Erythroblast (primary cell): ENCODE measurements at places on chromosomes 12 and 14.
A peak's percentile ranks its signal among the peaks of the same experiment; 100 is the strongest.

DNA sequence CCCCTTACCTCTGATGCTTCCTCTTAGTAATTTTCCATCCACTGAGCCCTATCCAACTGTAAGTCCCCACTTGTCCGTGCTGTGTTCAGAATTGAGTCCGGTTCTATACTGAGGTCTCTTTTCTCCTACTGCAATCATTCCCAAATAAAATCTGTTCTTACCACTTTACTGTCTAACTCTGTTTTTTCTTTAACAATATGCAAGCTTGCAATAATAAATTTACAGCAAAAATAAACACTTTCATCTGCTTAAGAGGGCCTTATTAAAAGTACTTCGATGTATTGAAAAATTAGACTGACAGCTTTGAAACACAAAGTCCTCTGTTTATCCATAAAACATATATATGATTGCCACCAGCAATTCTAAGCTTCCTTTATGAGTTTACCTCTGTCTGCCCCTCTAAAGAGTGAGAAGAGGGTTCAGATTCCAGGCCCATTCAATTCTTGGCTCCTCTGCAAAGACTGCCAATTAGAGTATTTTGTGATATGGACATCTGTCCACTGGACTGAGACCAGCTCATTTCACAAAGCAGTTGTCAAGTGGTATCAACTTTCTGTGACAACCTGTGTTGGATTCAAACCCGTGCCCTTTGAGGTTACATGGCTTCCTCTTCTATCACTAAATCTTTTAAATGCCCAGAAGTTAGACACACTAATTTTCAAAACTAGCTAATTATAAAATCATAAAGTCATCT is 39.9 kb upstream of the G2E3 start:
- DNase-seq, result no peak

- DNase-seq, result no peak
These were observed 127.7 kb downstream of the C12orf50 start for GRCh38 chr12:87901457-87901856.

- no peak for DNase-seq
These were observed 22.6 kb upstream of the VSX2 start for GRCh38 chr14:74216671-74217070.

- no peak for DNase-seq
These were observed 185.6 kb downstream of the TMEM121 start for GRCh38 chr14:105711841-105712460.

- DNase-seq, result no peak
These were observed 31.1 kb upstream of the AMIGO2 start for GRCh38 chr12:47110718-47111391.

DNA sequence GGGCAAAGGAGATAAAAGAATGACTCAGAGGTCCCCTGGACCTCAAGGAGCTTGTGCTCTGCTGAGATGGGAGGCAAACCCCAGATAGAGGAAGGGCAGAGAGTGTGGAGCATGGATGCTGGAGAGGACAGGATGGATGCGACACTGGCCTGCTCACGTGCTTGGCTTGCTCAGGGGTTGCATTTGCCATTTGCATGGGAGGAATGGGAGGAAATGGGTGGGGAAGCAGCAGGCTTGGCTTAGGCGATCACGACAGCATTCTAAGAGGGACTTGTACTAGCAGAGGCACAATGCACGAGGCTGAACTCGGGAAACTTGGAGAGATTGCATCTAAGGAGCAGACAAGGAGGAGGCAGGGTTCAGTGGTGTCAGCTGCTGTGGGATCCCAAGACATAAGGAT is 19.8 kb downstream of the CD9 start:
- DNase-seq, result no peak

DNA sequence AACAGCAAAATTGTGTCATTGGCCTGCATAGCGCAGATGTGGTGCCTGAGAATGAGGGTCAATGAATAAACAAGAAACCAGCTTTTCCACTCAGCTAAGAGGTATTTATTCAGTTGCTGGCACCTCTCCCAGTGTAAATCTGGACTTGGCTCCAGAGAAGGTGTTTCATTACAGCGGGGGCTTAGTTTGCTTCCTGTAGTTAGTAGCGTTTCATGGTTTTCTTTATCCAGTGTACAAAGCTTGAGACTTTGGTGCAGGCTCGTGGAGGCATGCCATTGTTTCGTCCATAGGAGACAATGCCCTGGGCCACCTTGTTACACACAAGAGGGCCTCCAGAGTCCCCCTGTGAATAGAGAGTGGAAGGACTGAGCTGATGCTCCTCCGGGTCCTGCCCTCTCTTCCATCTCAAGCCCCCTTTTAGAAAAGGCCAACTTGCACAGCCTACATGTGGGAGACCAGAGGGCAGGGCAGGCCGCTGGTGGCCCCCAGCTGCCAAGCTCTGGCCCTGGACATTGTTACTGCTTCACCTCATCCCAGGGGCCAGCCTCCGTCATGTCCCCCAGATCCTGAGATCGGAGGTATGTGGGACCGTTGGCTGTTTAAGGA is 3.0 kb downstream of the GZMB start:
- DNase-seq, result no peak

GRCh38 chr12:19652386-19652785 is 213.1 kb downstream of the AEBP2 start:
- DNase-seq, result no peak

GRCh38 chr14:104604458-104605449 is at the start of gene TMEM179:
Gene TMEM179 (minus strand): TSS chr14:104604772. CDS start chr14:104604741, 31 bp downstream.
- DNase-seq, result peak; percentile 41

GRCh38 chr12:131507881-131508280 is 203.0 kb upstream of the SFSWAP start:
- DNase-seq, result no peak

- no peak for DNase-seq
These were observed 136.8 kb upstream of the C14orf180 start for GRCh38 chr14:104442631-104443390.

DNA sequence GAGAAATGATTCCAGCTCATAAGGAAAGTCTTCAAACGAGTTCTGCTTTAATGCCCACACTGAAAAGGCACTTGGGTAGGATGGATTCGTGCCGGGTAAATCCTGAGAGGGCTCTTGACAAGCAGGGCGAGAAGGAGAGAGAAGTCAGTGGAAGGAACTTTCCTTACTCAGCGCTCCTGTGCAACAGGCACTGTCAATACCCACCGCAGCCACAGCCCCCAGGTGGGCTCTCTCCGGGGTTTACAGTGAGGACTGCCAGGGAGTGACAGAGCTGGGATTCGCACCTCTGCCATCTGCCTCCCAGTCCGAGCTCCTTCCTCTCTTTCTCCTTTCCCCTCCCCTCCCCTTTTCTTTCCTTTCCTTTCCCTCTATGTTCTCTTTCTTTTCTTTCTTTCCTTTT is 118.7 kb downstream of the BEGAIN start:
- no peak for DNase-seq

GRCh38 chr14:93317875-93318807 is 14.7 kb downstream of the BTBD7 start:
- peak; percentile 69 for DNase-seq

- DNase-seq, result no peak
These were observed 209.5 kb upstream of the ARHGAP5 start for GRCh38 chr14:31867570-31867969.

DNA sequence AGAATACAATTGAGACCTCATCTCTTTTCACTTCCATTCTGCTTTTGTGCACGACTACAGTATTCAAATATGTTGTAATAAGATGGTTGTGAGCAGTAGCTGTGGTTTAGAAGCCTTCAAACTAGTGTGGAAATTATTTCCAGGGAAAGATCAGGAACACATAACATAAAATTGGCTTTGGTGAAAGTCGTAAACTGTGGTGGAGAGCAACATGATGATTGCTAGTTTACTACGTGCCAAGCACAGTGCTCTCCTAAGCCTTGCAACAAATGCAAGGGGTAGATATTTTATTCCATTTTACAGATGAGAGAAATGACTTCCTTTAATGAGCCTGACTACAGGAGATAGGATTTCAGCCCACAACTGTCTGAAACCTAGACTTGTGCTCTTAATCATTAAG is 172.4 kb upstream of the LMNTD1 start:
- no peak for DNase-seq

- DNase-seq, result no peak
These were observed 9.5 kb upstream of the PGF start for GRCh38 chr14:74964787-74965485.

DNA sequence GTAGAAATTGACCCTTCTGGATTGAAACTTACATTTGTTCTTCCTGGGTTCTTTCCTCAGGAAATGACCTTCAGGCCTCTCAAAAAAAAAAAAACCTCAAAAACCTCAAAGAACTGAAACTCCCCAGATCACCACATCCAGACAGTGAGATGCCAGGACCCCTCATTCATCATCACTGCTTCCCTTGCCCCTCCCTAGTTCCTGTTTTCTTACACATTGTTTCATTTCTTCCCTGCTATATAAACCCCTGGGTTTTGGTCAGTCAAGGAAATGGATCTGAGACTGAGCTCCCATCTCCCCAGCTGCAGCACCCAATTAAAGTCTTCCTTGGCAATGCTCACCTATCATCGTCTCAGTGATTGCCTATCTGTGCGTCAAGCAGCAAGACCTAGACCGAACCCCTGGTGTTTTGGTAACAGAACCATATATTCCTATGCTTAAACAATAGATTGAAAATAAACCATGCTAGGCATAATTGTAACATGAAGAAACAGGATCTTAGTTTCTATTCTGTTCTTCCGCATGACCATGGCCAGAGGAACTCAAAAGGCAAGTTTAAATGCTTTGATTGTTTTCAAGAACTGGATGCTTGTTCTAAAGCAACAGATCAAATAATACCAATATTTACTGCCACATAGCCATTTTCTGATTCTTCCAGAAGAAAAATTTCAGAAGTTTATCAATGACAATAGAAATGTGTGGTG is 108.0 kb upstream of the MAX start:
- no peak for DNase-seq

- DNase-seq, result no peak
These were observed 527.1 kb upstream of the FLRT2 start for GRCh38 chr14:85002846-85003245.

DNA sequence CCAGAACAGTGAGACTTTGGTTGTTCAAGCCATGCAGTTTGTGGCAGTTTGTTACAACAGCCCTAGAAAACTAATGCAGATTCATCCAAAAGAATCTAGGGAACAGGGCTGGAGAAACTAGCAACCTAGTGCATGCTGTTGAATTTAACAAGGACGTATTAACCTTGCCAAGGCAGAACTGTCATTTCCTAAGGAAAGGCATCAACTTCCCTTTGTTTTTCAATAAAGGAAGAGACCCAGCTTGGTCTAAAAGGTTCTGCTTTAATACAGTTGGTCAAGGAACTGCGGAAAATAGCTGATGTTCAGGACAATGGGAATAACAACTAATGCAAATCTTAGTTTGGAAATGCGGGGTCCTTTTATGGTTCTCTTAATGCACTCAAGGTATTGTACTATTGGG is 11.5 kb downstream of the AK7 start:
- no peak for DNase-seq

- DNase-seq, result no peak
These were observed 28.6 kb upstream of the DLK1 start for GRCh38 chr14:100698066-100698465.
